ENCODE measurements at places on chromosomes 12 and 14. TPM values are rescaled to one million over a fixed set of nuclear protein-coding genes. Genes with fewer than 3 reads are reported as not detected.

Gene OR4L1
- not detected for total RNA-seq

Gene TMPRSS12
- not detected for total RNA-seq

Gene HCAR1
- total RNA-seq, result 0.08 TPM

Gene CLEC6A
- not detected for total RNA-seq

Gene GPR162
- 2.1 TPM for total RNA-seq

Gene TROAP
- 16.7 TPM for total RNA-seq

Gene GPR68
- total RNA-seq, result under 0.01 TPM

Gene CD69
- 0.08 TPM for total RNA-seq

Gene TPPP2
- total RNA-seq, result not detected

Gene KLRB1
- total RNA-seq, result not detected

Gene IFT81
- 11.7 TPM for total RNA-seq

Gene VASH1
- 7.2 TPM for total RNA-seq

Gene GLT1D1
- not detected for total RNA-seq

Gene PGF
- total RNA-seq, result 14.6 TPM

Gene NANOG
- not detected for total RNA-seq

Gene MYF5
- not detected for total RNA-seq

Gene DNAI7
- not detected for total RNA-seq

Gene KCNJ8
- total RNA-seq, result 3.2 TPM

Gene GPX2
- not detected for total RNA-seq

Gene OXA1L
- 87.8 TPM for total RNA-seq

Gene HSPB8
- 7.0 TPM for total RNA-seq

Gene CMKLR1
- 0.13 TPM for total RNA-seq

Gene CAPZA3
- not detected for total RNA-seq

Gene NOVA1
- total RNA-seq, result 6.1 TPM

Gene TAS2R31
- 0.39 TPM for total RNA-seq

Gene SMOC1
- total RNA-seq, result 2.2 TPM

Gene OR4K1
- not detected for total RNA-seq

Gene GLT8D2
- total RNA-seq, result 13.1 TPM

Gene KRT82
- not detected for total RNA-seq

Gene C12orf54
- not detected for total RNA-seq

Gene PAPLN
- 5.7 TPM for total RNA-seq

Gene PLEKHG3
- total RNA-seq, result 3.2 TPM

Gene CMTM5
- not detected for total RNA-seq

Gene RASAL1
- total RNA-seq, result not detected

Gene PRIMA1
- not detected for total RNA-seq

Gene WSCD2
- not detected for total RNA-seq

Gene CCNK
- total RNA-seq, result 36.3 TPM

Gene LRFN5
- 14.7 TPM for total RNA-seq

Gene GZMB
- total RNA-seq, result not detected

Gene OASL
- total RNA-seq, result 0.08 TPM

Gene DPPA3
- not detected for total RNA-seq

Gene SERPINA3
- total RNA-seq, result 66.7 TPM

Gene SLC5A8
- not detected for total RNA-seq

Gene VDR
- total RNA-seq, result 3.7 TPM

Gene NRXN3
- 1.8 TPM for total RNA-seq

Gene NFE2
- not detected for total RNA-seq

Gene LAG3
- not detected for total RNA-seq

Gene TOMM20L
- total RNA-seq, result not detected

All from epithelial cell of alveolus of lung (primary cell).